Stromal cell of bone marrow (primary cell): ENCODE measurements at places on chromosomes 6 and 20.
A peak's percentile ranks its signal among the peaks of the same experiment; 100 is the strongest.

GRCh38 chr20:23245553-23246181 lies 104.9 kb upstream of the NXT1 start:
- no peak for DNase-seq

DNA sequence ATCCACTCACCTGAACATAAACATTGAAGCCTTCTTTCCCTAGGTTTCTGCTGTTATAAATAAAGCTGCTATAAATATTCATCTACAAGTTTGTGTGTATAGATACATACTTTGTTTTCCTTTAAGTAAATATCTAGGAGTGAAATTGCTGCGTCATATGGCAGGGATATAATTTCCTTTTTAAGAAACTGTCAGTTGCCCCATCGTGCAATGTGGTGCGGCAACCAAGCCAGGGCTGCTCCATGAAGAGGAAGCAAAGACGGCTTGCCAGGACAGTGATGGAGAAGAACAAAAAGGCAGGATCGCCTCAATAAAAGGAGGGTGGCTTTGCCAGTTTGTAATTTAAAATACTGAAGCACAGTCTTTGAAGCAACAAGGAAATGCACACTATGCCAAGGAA lies 36.6 kb downstream of the CITED2 start:
- DNase-seq: no peak

GRCh38 chr6:73302339-73302738 lies 39.3 kb upstream of the KHDC1 start:
- DNase-seq: no peak

DNA sequence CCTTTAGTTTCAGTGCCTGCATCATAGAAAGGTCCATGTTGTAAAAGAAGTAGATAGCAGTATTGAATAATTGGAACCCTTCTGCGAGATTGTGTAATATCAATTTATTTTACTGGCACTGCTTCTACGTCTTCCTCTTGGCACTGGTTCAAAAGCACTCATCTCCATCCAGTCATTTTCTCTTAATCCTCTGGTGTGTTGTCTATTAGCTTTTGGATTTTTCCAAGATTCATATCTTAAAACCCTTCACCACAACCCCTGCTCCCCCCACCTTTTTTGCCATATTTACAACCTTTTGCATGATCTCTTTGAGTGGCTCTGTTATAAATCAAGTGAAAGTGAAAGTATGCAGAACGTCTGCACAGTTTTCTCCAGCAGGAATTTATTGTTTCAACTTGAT lies 76.6 kb upstream of the HSF2 start:
- no peak for DNase-seq

GRCh38 chr6:63444768-63445167 lies 125.0 kb upstream of the LGSN start:
- no peak for DNase-seq

DNA sequence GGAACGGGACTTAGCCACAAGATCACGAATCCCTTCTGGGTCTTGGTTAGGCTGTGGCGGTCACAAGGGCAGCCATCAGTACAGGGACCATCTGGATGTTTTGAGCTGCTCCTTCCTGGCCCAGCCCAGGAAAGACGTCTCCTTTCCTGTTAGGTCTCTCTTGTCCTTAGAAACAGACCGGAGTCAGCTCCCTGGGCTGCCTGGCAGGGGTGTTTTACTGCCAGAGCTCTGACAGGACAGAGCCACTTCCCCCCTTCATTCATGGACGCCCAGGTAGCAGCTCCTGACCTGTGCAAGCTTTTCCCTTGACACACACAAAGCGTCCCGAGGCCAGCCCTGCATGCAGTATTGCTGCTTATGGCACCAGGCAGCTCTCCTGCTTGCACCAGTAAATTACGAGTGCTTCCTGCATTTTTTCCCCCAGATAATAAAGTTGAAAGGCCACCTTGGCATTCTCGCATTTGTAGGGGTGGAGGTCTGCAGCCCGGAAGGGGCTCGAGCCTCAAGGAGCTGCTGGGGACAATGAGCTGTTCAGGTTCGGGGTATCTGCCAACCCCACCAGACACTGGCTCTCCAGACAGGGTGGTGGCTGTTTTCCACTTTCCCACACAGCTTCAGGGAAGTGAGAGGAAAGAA lies 87.4 kb downstream of the NOL4L start:
- no peak for DNase-seq

DNA sequence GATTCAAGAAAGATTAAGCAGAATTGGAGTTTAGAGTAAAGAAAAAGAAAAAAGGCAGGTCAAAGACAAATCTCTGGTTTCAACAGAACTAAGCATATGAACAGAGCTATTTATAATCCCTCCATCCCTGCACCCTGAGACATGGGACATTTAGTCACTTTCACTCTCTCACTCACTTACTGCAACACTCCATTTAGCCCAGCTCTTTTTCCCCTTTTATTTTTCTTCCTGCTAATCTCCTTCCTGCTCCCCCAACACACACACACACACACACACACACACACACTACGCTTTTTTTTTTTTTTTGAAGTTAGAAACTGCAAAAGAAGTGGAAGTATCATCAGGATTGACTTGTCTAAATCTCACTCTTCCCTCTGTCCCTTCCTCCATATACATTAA lies 45.1 kb upstream of the TBC1D7 start:
- no peak for DNase-seq

- DNase-seq: peak; percentile 54
Measured at GRCh38 chr6:24283043-24283985, 74.5 kb downstream of the DCDC2 start.

GRCh38 chr20:53439616-53440015 lies 154.0 kb downstream of the ZNF217 start:
- DNase-seq: no peak

DNA sequence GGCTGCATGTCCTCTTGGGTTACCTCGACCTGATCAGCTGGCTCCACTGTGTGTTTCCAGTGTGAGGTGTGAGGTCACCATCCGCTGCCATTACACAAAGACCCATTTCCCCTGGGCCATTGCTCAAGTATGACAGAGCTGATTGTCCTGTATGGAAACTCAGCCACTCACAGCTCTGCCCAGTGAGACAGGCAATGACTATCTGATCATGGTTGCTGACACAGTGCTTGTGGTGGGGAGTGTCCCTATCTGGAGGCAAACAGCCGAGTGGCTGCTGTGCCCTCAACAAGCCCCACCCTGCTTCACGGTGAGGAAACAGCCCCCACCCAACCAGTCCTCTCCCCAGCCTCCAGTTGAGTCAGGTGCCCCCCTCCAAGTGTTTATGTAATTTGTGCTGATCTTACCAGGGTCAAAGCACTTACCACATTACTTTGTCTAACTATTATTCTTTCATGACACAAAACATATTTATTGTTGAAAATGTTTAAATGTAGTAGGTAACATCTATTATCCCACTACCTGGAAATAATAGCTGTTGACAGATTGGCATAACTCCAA lies 11.7 kb upstream of the MAPK13 start:
- no peak for DNase-seq

GRCh38 chr6:81304466-81304865 lies 448.0 kb downstream of the TENT5A start:
- DNase-seq: peak; percentile 22

DNA sequence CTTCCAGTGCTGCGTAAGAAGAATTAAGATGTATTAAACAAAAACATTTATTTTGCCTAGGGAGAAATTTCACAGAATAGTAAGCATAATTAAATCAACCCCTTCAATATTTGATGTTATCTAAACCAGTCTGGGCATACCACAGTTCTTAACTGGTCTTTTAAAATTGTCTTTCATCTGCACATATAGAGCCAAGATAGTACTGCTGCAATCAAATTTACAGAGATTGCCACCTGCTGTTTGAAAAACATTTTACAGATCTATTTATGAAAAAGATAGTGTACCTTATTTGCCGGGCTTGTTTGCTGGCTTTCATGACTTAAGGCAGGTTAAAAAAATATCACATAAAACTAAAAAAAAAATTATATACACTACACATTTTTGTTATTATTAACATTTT lies 323.2 kb downstream of the ADGRB3 start:
- no peak for DNase-seq

DNA sequence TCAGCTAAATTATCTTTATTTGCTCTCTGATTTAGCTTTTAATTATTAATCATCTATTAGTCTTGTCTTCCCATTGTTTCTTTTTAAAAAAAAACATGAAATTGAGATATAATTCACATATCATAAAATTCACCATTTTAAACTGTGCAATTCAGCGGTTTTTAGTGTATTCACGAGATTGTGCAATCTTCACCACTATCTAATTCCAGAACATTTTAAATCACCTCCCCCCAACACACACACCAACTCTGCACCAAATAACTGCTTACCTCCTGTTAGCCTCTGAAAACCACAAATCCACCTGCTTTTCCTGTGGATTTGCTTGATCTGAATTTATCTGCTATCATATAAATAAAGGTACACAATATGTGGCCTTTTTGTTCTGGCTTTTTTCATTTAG lies 8.8 kb upstream of the ABRACL start:
- no peak for DNase-seq

DNA sequence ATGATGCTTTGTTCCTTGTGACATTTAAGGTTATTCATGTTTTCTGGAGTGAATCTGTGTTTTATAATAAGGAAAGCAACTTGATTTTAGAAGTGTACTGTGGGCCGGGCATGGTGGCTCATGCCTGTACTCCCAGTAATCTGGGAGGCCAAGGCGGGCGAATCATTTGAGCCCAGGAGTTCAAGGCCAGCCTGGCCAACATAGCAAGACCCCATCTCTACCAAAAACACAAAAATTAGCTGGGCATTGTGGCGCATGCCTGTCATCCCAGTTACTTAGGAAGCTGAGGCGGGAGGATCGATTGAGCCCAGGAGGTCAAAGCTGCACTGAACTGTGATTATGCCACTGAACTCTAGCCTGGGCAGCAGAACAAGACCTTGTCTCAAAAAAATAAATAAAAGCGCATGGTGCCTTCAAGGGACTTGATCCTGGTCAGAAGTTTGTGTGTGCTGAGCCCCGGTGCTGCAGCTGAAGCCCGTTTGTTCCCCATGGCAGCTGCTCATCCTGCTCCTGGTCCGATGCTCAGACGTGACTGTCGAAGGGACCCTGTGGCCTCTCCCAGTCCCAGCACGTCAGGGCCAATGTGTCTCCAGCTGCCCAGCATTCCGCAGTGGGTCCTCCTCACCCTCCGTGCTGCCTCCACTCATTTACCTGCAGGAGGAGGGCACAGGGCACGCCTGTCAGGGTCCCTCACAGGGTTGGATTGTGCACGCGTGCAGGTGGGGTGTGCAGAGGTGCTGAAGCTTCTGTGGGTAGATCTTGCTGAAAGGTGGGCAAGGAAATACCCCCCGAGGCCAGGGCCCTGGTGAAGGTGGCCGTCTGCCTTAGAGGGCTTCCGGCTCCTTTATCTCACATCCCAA lies 18.3 kb downstream of the ENTPD6 start:
- no peak for DNase-seq

GRCh38 chr20:63873477-63873971 lies 8.5 kb downstream of the TPD52L2 start:
- DNase-seq: peak; percentile 70

DNA sequence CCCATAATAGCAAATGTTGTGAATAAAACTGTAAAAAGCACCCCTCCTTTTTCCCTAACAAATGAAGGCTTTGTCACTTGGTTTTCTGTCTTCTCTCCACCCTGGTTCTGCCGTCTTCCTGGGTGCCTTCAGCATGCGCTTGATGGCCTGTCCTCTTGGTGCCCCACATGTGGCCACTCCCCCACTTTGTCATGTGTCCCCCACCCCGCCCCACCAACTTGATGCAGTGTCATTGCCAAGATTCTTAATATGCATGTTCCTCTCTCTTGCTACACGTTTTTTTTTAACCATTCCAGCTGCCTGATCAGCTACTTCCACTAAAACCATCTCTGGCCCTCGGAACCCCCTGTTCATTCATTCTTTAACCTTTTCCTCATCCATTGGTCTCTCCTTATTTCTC lies 340.3 kb downstream of the QKI start:
- no peak for DNase-seq

DNA sequence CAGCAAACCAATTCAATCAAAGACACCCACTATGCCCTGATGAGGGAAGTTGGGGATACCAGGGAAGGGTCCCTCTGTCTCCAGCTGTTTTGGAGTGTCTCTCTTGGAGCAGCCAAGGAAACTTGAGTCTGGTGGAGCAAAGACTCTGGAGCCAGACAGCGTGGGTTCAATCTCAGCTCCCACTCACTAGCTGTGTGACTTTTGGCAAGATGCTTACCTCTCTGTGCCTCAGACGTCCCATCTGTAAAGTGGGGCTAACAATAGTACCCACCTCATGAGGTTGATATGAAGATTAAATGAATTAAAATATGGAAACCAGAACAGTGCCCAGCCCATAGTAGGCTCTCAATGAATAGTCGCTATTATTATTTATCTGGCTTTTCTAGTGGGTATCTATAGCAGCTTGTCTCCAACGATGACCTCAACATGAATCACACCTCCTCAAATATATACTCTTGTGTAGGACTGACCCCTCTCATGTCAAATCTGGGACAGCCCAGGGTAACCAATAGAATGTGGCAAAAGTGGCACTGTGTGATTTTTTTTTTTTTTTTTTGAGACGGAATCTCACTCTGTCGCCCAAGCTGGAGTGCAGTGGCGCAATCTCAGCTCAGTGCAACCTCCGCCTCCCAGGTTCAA lies 99.2 kb upstream of the FOXP4 start:
- no peak for DNase-seq

DNA sequence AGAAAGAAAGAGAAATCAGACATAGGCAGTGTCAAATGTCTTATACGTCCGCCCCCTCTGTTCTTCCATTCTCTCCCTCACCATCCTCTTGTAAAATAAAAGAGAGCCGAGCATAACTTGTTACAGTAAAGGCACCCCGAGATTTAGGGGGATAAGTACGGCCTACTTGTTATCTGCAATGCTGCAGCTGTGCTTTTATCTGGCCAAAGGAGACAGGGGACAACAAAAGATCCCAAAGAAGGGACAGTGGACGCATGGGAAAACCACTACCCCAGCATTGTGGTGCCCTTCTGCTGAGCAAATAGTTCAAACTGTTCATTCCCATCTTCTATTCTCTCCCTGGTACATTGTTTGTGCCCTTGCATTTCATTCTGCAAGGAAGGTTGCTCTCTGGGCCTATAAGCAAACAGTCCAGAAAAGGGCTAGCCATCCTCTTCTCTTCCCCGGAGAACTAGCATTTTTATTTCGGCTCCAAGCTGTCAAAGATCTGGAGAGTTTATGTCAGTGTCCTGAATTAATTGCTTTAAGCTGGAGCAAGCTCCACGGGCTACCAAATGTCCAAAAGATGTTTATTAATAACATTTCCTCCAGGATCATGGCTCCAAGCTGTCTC lies 22.3 kb downstream of the FOXA2 start:
- no peak for DNase-seq

DNA sequence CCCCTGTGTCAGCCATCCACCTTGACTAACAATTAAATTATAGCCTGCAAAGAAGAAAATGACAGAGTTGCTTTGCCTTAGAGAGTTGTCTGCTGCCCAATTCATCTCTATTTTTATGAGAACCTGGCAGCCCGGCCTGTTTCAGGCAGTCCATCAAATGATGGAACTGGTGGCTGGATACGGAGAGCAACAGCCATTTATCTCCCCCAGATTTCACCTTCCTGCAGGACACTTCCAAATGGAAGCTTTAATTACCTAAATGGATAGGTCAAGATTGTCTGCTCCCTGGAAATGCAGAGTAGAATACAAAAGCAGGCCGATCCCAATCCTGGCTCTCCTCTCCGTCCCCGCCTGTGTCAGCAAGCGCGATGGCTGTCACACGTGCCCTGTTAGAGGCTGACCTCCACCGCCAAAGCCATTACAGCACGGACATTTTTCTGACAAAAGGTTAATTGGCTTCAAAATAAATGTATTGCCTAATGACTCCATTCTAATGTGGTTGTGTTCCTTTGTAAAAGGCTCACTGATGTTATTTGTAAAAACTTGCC lies 86.7 kb downstream of the PACRG start:
- no peak for DNase-seq
